ENCODE measurements at places on chromosomes 7 and 10.

- no peak for DNase-seq
Measured at GRCh38 chr10:74238516-74238915, 87.5 kb downstream of the ADK start.

DNA sequence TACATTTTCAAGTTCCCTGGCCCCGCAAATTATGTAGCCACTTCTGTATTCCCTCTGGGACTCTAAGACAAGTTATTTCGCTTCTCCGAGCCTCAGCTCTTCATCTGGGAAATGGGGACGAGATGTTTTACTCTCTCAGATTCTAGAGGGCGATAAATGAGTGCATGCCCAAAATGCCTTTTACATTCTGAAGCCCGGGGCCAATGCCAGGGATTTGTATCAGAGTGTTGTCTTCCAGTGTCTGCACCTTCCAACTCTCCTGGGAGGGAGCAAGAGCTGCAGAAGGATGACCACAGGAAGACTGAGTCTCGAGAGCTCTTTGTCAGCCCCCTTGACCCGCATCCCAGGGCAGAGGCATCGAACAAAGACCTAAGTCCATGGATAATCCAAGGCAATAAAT is 39.9 kb downstream of the BUB3 start:
- DNase-seq = no peak

- DNase-seq = peak; percentile 8
Measured at GRCh38 chr7:8443576-8444467, 10.4 kb downstream of the NXPH1 start.

- DNase-seq = no peak
Measured at GRCh38 chr10:131018886-131019500, 292.5 kb downstream of the TCERG1L start.

- DNase-seq = no peak
Measured at GRCh38 chr10:91924212-91925021, 847 bp downstream of the BTAF1 start.

DNA sequence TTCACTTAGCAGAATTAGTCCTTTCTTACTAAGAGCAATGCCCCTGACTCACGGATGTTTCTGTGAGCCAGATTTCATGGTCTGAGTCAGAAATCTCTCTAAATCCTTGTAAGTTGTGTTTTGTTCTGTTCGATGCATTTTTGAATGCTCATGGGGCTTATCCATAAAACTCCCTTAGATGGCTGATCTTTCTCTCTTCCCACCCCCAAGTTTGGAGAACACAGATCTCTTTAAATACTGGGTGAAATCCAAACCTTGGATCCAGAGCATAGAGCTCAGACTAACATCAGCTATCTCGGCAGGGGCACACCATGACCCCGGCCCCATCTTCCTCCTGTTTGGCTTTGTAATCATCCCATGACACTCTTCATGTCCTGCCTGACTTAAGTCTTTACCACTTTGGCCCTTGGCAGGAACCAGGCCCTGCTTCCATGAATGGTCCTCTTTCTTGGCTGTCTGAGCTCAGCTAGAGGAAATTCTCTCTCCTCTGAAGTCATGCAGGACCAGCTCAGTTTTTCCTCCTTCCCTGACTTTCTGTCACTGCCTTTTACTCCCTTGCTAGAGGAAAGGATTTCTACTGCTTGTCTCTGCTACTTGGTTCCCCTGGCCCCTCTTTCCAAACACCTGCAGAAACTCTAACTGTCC is 120.4 kb upstream of the RAB11FIP2 start:
- DNase-seq = no peak

- no peak for DNase-seq
Measured at GRCh38 chr7:78402096-78402495, 603.5 kb downstream of the PHTF2 start.

DNA sequence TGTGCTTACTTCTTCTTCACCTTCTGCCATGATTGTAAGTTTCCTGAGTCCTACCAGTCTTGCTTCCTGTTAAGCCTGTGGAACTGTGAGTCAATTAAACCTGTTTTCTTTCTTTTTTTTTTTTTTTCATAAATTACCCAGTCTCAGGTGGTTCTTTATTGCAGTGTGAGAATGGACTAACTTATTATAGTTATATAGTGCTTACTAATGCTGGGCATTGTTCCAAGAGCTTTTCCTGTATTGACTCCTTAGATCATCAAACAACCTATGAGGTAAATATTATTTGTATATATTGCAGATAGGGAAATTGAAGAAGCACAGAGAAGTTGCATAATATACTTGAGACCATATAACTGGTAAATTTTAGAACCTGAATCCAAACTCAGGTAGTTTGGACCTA is 98.1 kb downstream of the MBL2 start:
- DNase-seq = no peak

DNA sequence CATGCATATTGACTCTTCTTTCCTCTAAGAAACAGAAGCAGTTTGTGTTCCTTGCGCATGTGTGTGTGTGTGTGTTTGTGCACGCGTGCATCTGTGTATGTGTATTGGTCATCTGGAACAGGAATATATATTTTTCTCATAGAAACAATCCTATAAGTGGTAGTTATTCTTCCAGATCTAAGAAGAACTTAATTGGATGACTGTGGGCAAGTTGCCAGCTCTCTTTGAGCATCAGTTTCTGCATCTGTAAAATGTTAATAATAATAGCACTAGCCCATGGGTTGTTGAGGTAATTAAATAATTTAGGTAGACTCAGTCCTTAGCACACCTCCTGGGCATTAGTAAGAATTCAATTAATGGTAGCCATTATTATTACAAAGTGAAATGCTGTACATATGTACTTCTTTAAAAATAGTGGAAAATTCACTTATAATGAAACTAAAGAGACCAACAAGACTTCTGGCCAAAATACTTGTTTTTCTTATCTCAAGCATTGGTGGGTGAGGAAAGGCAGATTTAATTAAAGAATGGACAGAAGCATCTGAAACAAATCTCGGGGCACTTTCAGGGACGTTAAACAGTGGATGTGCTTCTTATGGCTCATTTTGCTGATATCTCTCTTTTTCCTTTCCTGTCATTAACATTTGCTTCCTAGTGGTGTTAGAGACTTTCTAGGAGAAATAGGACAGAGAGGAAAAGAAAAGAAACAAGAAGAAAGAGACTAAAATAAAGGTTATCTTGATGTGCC is 124.9 kb upstream of the HABP2 start:
- DNase-seq = no peak

GRCh38 chr7:155291729-155292128 is 5.9 kb upstream of the INSIG1 start:
- DNase-seq = no peak

DNA sequence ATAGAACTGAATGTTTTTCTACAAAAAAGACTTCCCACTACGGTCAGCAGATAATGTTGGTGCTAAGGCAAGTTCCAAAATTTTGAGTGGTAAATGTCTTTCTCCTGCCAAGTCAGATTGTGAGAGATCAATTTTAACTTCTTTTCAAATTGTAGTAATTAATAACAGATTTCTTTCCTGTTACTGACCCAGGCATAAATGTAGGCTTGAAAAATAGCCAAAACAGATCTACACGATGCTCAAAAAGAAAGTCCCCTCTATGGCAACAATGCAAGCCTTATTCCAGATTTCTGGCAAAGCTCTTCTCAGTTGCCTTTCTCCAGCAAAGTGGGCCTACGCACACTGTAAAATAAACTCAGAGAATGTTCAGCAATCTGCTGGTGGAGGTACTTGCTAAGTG is 641.0 kb upstream of the NRP1 start:
- no peak for DNase-seq

GRCh38 chr10:91298224-91298871 is 77.9 kb downstream of the PCGF5 start:
- peak; percentile 85 for DNase-seq

- no peak for DNase-seq
Measured at GRCh38 chr7:68073701-68074100, 1077.1 kb downstream of the TYW1 start.

- no peak for DNase-seq
Measured at GRCh38 chr10:102188298-102188940, 36.2 kb downstream of the NOLC1 start.

DNA sequence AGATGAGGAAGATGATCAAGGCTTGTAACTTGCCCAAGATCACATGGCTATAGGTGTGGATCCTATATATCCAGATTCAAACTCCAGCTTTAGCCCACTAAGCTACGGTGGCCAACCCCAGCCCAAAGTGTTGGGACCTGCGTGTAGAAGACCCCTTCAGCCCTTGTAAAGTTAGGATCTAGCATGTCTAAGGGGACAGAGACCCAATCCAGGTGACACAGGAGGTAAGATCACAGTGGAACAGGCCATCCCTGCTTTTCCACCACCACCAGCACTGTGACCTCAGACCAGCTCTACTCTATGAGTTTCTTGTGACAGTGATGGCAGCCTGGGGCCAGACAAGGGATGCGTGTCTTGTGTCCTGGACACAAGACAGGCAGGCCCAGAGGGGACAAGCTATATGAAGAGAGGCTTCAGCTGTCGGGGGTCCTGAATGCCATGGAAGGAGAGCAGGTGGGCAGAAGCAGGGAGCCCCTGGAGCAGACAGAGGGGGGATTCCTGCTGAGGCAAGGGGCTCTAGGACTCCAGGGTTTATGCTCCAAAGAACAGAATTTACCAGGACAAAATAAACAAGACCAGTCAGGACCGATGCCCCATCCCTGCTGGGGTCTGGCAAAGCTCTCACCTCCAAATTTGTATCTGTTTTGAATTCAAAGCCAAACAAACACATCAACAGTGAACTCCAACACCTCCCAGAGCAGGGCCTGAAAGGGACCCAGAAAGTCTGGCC is 10.4 kb downstream of the GPRIN2 start:
- no peak for DNase-seq

- DNase-seq = no peak
Measured at GRCh38 chr10:27537787-27538186, 33.7 kb downstream of the RAB18 start.

- DNase-seq = no peak
Measured at GRCh38 chr10:102965311-102965851, 47.3 kb downstream of the CNNM2 start.

DNA sequence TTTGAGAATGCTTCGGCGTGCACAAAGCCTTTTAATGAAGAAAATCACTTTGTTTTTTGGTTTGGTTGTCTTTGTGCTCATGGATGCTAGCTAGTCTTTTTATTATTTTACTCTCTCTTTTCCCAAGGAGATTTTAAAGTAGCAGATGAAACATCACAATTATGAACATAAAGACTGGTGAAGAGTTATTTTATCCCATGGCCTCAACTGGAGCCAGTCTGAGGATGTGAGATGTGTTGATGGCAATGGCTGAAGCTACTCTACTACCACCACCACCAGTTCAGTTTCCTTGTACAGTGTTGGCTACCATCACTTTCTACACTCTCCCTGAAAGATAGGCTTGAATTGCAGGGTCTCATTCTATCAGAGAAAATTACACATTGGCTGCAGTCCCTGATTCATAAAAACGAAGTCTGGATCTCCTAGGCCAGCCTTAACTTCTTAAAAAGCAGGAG is 494 bp upstream of the HERC4 start:
- DNase-seq = no peak

DNA sequence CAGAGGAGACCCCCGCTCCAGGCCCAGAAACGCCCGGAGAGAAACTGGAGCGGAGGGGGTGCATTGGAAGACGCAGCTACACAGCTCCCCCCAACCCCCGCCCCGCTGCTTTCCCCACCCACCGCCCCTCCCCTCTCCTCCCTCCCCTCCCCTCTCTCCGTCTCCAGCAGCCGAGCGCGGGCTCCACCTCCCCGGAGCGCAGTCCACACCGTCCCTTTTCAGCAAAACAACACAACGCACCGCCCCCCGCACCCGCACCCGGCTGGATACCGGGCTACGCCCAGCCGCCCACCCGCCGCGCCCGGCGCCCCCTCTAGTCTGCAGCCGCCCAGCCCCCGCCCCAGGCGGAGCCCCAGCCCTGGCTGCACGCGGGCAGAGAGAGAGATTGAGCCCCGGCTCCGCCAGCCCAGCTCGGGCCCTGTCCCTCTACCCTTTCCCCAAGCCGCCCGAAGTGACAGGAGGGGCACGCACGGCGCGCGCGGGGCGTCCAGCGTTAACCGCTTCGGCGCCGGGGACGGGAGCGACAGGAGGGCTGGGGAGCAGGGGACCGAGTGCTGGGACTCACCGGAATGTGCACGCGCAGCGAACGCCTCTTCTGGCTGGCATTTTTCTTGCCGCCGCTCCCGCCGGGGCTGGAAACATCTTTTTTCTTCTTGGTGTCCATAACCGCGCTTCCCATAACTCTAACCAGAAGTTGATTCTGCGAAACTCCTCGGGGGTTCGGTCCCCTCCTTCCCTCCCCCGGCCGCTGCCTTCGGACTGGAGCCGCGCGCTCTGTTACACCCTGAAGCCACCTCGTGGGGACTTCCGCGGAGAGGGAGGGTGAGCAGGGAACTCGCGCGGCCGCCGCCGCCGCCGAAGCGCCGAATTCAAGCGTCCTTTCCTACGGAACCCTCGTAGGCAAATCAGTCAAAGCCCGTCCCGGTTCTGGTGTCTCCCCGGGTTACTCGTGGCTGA is 695 bp downstream of the PRKAG2 start:
- peak; percentile 57 for DNase-seq

DNA sequence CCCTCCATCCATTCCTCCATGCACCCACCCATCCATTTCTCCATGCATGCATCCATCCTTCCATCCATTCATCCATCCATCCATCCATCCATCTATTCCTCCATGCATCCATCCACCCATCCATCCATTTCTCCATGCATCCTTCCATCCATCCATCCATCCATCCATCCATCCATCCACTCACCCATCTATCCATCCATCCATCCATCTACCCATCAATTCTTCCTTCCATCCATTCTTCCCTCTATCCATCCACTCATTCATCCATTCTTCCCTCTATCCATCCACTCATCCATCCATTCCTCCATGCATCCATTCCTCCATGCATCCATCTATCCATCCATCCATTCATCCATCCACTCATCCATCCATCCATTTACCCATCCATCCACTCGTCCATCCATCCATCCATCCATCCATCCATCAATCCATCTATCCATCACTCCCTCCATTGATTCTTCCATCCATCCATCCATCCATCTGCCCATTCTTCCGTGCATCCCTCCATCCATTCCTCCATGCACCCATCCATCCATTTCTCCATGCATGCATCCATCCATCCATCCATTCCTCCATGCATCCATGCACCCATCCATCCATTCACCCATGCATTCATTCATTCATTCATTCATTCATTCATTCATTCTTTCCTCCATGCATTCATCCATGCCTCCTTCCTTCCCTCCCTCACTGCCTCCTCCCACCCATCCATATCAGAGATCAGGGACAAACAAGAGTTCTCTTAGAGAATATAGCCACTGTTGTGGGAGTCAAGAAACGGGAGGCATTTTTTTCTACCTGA is 22.2 kb downstream of the ELN start:
- DNase-seq = no peak

DNA sequence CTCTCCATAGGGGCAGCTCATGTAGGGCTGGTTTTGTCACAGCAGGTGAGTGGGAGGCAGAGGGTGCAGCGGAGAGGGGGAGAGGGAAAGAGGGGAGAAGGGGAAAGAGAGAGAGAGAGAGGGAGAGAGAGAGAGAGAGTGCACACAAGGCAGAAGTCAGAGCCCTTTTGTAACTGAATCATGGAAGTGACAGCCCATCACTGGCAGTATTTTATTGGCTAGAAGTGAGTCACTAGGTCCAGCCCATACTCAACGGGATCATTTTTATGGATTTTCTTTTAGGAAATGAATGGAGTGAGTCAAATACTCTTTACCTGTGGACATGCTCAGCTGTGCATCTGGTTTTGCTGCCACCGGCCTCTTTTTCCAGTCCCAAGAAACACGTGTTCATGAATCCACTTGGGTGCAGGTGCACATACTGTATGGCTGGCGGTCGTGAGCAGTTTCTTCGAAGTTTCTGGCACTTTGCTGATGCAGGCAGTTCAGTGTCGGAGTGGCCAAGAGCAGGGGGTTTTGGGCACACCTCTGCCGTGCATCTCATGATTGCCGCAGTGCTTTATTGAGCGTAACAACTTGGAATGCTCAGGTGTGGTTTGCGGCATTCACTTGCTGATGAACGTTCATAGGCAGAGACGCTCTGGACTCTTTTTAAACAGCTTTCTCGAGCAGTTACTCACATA is 40.3 kb downstream of the DOCK1 start:
- no peak for DNase-seq
